Stimulated activated CD8-positive, alpha-beta memory T cell treated with anti-CD3 and anti-CD28 coated beads, Interleukin-7, amount 100 ng/mL, for 48 hours (primary cell): ENCODE measurements at places on chromosomes 4 and X.

DNA sequence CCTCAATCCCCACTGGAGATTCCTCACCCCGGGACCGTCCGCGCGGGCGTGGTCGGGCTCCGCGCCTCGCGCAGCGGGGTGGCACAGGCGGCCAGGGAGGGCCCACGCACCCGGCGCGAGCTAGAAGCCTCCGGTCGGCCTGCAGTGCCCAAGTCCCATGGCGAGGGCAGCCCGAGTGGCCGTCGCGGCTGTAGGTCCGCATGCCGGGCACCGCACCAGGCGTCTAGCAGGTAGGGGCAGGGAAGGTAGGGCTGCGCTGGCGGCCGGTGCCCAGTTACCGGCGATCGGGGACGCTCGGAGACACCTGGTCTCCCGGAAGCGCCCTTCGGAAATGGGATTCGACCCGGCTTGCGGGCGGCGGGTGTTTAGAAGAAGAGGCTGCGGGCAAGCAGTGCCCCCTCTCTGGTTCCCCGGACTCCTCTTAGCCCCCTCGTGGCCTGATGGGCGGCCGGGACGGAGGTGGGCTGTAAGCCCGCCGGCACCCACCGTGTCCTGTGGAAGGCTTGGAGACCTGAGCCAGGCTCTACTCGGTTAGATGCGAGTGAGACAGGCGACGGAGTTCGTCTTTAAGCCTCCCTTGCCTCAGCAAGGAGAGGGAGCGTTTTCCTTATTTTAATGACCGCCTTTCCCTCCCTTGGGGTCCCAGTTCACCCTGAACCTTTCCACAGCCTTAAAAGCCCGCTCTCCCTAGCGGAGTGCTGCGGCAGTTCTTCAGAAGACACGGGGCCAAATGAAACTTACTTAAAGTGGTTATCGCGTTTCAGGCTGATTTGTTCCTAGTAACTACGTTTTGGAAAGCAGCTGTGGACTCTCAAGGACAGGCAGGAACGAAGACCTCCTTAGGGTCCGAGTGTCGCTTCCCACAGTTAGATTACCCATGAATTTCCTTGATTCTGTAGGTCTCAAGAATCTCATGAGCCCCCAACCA is 821 bp downstream of the SLITRK2 start:
- DNase-seq = no peak

DNA sequence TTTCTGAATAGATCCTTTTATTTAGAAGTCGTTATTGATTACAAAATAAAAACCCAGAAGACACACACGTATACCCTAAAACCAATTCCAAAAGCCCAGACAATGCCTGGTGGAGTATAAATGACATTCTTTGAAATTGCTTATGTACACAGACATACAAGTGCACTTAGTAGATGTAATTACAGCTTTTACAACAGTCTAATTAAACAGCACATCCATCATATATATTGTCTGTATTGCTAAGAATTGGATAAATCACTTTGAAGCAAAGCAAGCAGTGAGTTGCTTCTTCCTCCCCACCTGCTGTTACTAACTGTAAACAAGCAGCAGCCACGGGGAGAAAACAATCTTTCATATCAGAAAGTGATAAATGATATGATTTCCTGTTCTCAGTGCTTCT is 645.7 kb downstream of the TLL1 start:
- DNase-seq = no peak

DNA sequence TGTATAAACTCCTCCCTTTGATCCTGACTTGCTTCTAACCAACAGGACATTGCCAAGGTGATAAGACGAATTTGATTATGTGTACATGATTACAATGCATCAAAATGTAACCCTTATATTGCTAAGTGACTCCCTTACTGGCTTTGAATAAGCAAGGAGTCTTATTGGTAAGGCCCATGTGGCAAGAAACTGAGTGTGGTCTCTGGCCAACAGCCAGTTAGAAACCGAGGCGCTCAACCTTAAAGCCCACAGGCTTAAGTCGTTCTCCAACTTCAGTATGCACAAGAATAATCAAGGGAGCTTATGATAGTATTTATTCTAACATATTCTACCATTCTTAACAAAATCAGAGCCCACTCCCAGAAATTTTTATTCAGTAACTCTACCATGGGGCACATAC is 374.2 kb upstream of the F9 start:
- no peak for DNase-seq

DNA sequence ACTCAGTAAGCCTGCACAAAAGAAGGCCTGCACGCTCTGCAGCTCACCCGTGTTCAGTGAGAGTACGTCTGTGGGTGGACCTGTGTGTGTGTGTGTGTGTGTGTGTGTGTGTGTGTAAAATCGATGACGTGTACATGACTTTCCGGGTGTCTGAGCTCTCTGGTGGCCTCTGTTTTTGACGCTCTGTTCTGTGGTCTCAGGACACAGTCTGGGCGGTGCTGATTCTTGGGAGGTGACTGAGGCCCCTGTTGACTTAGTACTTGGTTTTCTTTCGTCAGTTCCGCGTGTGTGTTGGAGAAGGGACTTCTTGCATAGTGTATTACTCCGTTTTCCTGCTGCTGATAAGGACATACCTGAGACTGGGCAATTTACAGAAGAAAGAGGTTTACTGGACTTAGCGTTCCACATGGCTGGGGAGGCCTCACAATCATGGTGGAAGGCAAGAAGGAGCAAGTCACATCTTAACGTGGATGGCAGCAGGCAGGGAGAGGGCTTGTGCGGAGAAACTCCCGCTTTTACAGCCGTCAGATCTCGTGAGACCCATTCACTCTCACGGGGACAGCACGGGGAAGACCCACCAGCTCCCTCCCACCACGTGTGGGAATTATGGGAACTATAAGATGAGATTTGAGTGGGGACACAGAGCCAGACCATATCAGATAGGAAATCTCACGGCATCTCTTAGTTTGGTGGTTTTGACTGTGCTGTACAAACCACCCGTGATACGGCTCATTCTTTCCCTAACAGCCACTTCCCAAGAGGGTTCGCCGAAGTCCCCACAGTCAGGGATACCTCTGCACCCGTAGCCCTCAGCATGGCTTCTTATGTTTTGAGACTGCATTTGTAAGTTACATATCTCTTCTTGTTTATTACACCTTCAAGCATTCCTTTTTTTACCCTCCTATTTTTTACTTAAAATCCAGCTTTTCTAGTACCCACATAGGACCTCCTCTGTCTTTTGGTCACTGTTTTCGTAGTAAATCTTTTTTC is 24.5 kb downstream of the UVSSA start:
- no peak for DNase-seq

GRCh38 chrX:112636951-112637581 is 42.7 kb downstream of the LHFPL1 start:
- no peak for DNase-seq

- no peak for DNase-seq
Observed at GRCh38 chr4:112647785-112648184, 10.8 kb downstream of the LARP7 start.

DNA sequence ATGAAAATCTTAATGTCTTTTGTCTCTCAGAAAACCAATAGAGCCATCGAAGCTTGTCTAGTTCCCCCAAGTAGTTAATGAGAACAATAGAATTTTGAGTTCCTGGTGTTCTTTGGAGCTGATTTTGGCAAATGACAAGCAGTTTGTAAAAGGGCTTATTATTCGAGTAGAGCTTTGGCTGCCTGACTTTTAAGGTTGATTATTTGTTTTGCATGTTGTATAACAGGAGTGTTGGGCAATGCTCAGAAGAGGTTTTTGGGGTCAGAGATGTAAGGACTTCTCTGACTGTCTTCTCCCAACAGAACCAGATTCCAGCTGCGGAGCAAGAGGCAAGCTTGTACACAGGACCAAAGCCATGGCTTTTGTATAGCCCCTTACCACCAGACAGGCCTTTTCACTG is 30.0 kb downstream of the ZCCHC12 start:
- DNase-seq = no peak

DNA sequence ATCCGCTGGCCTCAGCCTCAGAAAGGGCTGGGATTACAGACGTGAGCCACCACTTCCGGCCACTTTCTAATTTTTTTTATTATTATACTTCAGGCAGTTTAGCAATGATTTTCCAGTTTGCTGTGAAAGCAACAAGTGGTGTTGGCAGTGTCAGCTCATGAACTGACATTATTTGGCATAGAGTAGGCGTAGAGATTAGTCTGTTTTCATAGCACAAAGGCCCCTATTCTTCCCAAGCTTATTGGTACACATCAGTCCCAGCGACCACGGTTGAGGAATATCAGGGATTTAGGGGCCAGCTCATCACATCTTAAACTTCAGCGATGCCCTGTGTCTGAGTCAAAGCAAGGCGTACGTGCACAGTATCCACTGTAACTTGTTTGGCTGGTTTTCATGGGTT is 53.0 kb upstream of the RASSF6 start:
- no peak for DNase-seq

DNA sequence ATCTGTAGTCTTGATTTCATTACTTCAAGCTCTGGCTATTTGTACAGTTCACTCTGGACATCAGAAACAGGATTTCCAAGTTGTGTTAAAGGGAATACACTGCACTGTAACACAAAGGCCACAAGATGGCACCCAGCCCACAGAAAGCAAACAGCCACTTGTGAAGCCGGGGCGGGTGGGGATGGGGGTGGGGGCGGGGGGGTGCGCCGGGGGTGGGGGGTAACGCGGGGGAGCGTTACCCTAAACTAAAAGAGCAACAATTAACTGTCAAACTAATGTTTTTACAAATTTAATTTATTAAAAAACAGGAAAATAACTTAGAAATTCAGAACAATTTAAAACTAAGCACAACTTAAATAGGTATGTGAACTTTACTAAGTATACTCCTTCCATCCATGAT is 27.3 kb downstream of the PRDX4 start:
- peak; percentile 11 for DNase-seq

GRCh38 chrX:147788641-147789350 is 122.9 kb upstream of the FMR1 start:
- no peak for DNase-seq

DNA sequence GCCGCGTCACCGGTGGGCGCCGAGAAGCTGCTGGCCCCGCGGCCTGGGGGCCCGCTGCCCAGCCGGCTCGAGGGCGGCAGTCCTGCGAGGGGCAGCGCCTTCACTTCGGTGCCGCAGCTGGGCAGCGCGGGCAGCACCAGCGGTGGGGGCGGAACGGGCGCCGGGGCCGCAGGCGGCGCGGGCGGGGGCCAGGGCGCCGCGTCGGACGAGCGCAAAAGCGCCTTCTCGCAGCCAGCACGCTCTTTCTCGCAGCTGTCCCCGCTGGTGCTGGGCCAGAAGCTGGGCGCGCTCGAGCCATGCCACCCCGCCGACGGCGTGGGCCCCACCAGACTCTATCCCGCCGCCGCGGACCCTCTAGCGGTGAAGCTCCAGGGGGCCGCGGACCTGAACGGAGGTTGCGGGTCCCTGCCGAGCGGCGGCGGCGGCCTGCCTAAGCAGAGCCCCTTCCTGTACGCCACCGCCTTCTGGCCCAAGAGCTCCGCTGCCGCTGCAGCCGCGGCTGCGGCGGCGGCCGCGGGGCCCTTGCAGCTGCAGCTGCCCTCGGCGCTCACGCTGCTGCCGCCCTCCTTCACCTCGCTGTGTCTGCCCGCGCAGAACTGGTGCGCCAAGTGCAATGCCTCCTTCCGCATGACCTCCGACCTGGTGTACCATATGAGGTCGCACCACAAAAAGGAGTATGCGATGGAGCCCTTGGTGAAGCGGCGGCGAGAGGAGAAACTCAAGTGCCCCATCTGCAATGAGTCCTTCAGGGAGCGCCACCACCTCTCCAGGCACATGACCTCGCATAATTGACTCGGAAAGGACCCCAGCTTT is 5.6 kb downstream of the PRDM8 start:
- DNase-seq = no peak

GRCh38 chr4:111635646-111636045 is 509.6 kb upstream of the FAM241A start:
- DNase-seq = no peak

DNA sequence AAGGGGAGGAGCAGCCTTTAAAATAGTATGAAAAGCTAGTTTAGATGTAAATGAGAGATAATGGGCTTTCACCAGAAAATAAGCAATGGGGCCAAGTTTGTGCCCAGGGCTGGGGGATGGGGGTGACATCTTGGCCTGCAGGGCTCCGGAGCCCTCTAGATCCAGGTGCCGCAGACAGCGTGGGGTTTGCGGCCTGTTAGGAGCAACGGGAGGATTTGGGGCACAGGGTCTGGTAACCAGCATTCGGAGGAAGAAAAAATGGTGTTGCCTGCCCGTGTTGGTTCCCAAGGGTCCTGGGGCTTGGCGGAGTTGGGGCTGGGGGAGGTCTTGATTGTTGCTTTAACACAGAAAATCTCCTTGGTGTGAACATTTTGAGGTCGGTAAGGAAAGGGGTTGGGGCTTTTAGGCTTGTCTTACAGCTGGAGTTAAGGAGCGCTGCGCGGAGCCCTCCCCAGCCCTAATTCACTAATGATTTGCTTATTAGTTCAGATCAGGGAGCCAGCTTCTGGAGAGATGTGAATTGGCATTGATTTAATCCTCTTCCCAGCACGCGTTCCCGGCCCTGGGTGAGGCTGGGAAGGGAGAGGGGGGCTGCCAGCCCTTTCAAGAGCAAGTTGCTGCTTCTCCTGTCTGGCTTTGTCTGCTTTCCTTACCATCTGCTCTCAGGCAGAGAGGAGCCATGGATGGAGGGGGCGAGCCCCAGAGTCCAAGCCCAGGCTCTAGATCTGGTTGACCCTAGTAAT is 443.4 kb downstream of the BCOR start:
- DNase-seq = no peak

GRCh38 chrX:69176053-69176452 is 10.8 kb upstream of the PJA1 start:
- DNase-seq = no peak

GRCh38 chr4:6901669-6902317 is 7.8 kb upstream of the TBC1D14 start:
- DNase-seq = no peak

DNA sequence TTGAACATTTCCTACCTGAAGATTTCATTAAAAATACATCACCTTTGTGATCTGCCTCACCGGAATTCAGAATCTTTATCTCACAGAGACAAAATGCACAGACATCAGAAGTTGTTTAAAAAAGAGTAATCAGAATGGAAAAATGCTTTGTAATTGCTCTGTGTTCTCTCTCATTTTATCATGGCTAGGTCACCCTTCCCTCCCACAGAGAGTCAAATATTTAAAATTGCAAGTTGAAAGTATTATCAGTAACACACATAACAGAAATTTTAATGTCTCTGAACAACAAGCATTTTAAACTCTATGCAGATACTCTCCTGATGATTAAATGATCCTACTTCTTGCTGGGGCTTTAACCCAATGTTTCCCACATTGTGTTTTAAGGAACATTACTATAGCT is 362.0 kb downstream of the CBLL2 start:
- DNase-seq = no peak

GRCh38 chrX:100289066-100289558 is 121.0 kb downstream of the PCDH19 start:
- no peak for DNase-seq

DNA sequence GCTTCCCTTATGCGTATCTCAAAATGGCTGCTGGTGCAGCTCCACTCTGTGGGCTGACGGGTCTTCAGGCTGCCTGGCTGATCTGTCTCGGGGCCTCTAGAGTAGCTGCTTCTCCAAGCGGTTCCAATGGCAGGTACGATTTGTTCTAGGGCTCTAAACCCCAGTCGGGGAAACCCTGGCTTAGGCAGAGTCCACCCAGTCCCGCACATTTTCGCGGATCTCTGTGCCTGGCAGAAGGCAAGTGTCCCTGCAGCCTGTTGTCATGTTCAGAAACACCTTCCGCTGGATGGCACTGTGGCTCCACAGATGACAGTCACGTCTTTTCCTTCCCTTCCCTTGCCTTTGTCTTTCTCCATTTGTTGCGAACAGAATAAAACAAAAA is 54.4 kb downstream of the NBDY start:
- no peak for DNase-seq

GRCh38 chr4:155025762-155026457 is 182.5 kb upstream of the NPY2R start:
- no peak for DNase-seq

GRCh38 chr4:80694171-80694570 is 336.3 kb upstream of the BMP3 start:
- DNase-seq = no peak
